ENCODE measurements at places on chromosomes 5 and 9.

DNA sequence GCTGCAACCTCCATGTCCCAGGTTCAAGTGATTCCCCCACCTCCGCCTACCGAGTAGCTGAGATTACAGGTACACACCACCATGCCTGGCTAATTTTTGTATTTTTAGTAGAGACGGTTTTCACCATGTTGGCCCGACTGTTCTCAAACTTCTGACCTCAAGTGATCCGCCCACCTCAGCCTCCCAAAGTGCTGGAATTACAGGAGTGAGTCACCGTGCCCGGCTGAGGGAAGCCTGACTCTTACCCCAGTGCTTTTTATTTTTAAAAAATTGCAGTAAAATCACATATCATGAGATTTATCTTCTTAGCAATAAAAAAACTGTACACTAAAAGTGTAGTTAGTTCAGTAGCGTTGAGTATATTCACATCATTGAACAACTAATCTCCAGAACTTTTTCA is 105.3 kb downstream of the SLIT3 start:
- no peak for DNase-seq

DNA sequence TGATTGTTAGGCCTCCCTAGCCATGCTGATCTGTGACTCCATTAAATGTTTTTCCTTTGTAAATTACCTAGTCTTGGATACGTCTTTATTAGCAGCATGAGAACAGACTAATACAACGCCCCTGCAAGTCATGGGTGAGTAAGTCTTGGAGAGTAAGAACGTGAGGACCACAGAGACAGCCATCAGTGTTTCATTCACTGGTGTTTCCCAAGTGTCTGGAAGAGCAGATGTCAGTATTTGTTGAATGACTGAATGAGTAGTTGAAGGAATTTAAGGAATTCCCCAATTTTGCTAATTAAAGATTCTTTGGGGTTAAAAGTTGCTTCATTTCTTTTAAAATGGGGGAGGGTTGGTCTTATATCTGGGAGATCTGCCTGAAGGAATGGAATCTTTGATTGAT is 178.8 kb downstream of the TRIO start:
- no peak for DNase-seq

DNA sequence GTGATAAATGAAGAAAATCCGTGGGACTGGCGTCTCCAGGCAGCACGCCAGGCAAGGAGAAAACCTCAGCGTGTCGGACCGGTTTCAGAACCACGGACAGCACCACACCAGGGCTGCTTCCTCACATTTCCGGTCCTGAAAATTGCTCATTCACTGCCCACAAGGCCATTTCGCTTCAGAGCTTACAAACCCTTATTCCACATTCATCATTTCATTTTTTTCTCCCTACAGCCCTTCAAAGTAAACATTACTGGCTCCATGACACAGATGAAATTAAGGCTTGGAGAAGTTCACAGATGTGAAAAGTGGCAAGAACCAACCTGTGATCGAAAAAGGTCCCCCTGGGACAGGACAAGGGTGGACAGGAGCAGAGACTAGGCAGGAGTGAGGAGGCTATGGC is 1.5 kb upstream of the GPRIN1 start:
- peak; percentile 84 for DNase-seq

DNA sequence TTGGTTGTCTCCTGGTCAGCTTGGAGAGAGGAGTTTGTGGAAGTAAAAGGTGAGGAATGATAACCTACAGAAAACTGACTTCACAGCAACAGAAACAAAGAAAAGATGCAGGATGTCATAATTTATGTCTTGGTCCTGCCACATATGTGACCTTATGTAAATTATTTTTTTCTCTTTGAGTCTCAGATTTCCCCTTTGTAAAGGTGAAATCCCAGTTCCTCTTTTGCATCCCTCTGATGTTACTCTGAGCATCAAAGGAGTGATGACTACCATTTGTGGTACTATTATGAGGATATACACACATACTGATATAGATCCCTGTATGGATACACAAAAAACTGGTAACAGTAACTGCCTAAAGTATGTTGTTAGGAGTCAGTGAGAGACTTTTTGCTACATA is 1.4 kb upstream of the THG1L start:
- no peak for DNase-seq

- DNase-seq = no peak
Measured at GRCh38 chr5:130402906-130403305, 498.6 kb downstream of the CHSY3 start.

DNA sequence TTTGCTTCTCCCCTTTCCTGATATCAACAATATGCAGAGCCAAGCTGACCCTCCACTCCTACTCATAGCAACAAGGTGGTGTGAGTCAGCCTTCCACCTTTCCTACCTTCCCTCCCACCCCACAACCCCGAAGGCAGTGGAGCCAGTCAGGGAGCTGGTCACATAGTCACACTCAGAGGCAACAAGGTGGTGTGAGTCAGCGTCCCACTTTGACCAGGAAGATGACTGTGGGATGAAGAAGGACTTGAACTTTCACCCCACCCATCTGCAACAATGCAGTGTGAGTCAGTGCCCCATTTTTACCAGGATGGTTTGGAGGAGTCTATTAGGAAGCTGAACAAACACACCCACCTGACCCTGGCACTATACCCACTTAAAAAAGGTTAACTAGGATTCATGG is 30.1 kb upstream of the ZNF782 start:
- peak; percentile 57 for DNase-seq

DNA sequence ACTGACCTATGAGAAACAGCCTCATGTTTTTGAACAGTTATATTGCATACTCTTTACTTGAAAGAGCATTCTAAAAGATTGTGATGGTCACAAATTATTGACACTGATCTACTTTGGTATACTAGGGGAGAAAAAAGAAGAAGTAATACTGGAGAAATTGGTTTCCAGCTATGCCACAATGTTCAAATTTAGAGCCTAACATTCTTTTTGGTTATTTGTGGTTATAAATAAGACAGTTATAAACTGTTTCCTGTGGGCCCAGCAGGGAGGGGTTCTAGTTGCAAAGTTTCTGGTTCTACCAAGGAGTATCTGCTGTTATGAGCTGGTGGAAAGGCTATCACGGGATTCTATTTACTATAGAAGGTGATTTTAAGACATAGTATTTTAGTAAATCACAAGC is 4.8 kb downstream of the CWC27 start:
- DNase-seq = no peak

GRCh38 chr9:88280816-88281382 is 107.3 kb upstream of the SPIN1 start:
- no peak for DNase-seq

Data from AG20443 (cell line).